Esophagus squamous epithelium (tissue), 5 donors: ENCODE measurements at places on chromosomes 5 and 9. TPM values are rescaled to one million over a fixed set of nuclear protein-coding genes. Genes with fewer than 3 reads are reported as not detected.

DNA sequence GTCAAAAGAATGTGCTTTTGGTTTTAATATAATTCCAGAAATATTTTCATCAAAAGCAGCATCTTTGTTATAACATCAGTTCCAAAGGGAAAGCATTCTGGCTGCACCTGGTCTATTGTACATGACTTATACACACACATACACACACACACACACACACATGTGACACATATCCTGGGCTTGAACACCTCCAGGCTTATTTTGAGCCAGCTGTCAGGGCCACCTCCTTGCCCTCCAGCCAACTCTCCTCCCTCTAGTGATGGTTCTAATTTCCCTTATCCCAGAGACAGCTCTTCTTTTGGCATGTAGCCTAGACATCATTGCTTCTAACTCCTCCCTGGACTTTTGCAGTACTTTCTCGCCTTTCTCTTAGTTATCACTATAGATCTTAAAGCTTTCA, 115.0 kb downstream of the PIK3R1 start:
- no peak for DNase-seq

DNA sequence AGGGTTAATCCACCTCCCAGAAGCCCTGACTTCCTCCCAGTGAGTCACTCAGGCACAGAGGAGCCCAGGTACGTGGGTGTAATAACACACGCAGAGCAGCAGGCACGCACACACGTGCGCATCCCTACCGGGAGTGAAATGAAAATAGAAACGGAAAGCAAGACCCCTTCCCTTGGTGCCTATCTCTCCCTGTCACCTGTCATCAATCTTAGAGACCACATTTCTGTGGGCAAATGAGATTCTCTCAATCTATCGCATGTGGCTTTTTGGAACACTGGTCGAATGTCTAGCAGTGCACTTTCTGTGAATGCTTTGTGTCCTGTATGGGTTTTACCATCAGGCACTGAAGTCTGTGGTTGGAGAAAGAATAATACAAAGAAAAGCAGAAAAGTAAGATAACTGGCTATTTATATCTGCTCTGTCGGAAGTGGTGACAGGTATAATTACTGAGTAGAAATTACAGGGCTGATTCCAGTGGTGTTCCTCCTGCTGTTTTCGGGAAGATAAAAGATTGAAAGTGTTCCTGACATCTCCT, 137.7 kb upstream of the GRIA1 start:
- no peak for DNase-seq

DNA sequence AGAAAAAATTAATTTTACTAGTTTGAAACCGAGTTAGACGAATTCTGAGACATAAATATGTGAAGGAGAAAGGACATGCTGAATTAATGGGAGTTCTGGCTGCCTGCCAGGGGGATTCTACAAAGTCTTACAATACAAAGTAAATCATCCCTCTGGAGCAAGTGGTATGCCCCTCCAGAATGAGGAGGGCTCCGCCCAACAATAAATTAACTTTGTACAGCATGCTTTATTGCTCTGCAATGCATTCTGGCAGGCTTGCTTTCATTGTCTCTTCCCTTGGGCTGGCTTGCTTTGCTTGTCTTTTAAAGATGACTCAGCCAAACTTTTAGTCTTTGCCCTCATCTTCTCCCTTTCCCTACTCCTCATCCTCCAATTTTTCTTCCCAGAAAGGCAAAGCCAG, 11.7 kb upstream of the PCDHB1 start:
- DNase-seq = no peak

- DNase-seq = no peak
These were observed 565.2 kb downstream of the CDK5RAP2 start for GRCh38 chr9:120014796-120015195.

- no peak for DNase-seq
These were observed 39.5 kb downstream of the NTRK2 start for GRCh38 chr9:84709056-84709455.

DNA sequence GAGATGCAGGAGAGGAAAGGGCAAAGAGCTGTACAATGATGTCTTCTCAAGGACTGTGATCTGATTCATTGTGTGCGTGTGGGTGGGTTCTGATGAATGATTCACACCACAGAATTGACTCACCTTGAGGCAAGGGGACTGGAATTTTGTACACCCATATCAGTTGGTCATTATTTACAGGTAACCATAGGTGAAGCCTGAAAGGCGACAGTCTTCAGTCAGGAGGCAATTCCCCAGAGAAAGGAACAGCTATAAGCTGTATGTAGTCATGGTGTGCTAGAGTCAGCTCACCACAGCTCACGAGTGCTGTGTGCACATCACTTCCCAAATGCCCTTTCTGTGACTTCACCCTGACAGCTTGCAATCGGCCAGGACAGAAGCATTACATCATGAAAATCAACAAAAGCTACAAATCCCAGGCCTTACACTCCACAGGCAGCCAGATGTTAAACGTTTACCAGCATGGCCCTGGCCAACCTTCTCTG, 87.6 kb upstream of the RPS23 start:
- DNase-seq = no peak

- DNase-seq = no peak
These were observed 101.0 kb downstream of the TMEM232 start for GRCh38 chr5:110625376-110625999.

- no peak for DNase-seq
These were observed 163.9 kb upstream of the CLINT1 start for GRCh38 chr5:158022837-158023236.

DNA sequence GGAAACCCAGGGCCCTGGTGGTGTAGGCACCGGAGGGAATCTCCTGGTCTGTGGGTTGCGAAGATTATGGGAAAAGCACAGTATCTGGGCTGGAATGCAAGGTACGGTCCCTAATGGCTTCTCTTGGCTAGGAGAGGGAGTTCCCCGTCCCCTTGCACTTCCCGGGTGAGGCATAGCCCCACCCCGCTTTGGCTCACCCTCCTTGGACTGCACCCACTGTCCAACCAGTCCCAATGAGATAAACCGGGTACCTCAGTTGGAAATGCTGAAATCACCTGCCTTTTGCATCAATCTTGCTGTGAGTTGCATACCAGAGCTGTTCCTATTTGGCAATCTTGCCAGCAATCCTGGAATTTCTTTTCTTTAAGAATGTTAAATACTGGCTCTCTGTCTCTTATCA, 1429.1 kb downstream of the MAT2B start:
- DNase-seq = no peak

- DNase-seq = no peak
These were observed 36.9 kb upstream of the TBCA start for GRCh38 chr5:77812926-77813589.

GRCh38 chr5:137604348-137605095, 105.4 kb upstream of the SPOCK1 start:
- DNase-seq = no peak

GRCh38 chr5:65647941-65648340, 23.1 kb downstream of the SHLD3 start:
- DNase-seq = no peak

DNA sequence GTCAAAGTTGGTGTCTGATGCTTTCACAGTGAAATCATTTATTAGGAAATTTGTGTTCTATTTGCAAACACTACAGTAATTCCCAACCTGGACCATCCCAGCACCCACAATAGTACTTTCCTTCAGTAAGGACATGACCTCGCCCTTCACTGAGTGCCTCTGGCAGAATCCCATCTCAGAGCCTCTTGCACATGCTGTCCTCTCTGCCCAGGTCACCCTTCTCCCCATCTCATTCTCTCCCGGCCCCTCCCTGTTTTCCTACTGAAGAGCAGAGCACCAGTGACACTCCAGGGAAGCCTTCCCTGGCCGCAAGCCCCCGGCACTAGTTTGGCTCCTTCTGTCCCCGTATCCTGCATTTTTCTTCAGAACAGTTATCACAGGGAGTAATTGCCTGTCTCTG, 220.4 kb downstream of the MAPKAP1 start:
- no peak for DNase-seq

DNA sequence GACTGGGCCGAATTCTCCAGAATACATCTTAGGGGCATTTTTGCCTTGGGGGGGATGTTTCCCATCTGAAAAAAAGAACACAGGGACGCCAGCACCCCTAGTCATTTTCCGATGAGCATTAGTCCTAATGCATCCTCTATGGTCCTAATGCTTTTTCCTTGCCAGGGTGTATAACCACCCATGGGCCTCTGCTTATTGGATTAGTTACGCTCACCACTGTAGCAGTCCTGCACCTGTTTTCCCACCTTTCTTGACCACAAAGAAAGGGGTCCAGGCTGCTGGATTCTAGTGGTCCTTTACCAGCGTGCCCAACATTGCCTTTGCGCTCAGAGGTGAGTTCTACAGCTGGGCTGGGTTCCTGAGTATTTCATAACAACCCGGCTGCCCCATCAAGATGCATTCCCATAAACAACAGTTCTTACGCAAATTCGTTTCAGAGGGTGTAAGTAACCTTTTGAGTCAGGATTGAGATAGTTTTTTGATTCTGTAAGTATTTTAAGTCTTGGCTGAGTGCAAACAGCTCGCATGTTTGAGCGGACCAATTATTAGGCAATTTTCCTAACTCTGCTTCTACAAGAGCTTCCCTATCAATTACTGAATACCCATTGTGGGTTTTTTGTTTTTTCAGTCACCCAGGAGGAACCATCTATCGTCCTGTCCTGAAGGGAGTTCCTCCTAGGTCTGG, 135.1 kb downstream of the DROSHA start:
- no peak for DNase-seq

GRCh38 chr9:105038051-105038450, 110.1 kb upstream of the ABCA1 start:
- DNase-seq = no peak

- DNase-seq = no peak
These were observed 9.5 kb downstream of the LHFPL2 start for GRCh38 chr5:78638973-78639669.

DNA sequence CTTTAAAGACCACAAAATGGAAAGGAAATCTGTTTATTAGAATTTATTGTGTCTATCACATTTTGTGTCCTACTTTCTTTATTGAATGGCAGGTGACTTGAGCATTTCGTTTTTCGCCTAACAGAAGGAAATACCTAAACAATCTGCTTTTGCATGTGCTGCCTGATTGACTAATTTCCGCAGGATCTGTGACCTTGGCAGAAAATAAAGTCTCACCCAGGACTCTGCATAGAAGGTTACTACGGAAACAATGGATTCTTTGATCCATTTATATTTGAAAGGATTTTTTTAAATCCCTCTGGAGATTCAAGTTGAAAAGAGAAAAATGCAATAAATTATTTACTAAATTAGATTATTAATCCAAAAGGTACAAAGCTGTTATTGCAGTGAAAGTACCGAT, 61.0 kb upstream of the CAST start:
- no peak for DNase-seq

DNA sequence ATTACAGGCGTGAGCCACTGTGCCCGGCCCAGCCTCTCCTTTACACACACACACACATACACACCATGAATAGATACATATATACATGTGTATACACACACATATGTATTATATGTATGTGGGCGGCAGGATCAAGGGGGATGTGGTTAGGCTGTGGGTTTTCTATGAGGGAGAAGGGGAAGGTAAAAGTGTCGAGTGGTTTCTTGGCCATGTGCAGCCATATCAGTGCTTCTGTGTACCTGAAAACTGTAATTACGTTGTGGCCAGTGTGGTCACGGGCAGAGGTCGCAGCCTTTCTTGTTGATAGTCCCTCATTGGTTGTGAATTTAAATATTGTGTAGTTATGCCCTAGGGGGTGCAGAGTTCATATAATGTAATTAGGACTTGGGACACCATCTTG, 16.5 kb downstream of the CDK20 start:
- no peak for DNase-seq

The LURAP1L gene
- 0.75 TPM for total RNA-seq

The DRD1 gene
- total RNA-seq = 0.06 TPM

The FGF1 gene
- 2.4 TPM for total RNA-seq

The GARIN3 gene
- total RNA-seq = not detected

The SLC36A3 gene
- total RNA-seq = not detected

The CARD9 gene
- 1.1 TPM for total RNA-seq

The MAMDC2 gene
- total RNA-seq = 4.5 TPM

The GPR150 gene
- not detected for total RNA-seq

The EDIL3 gene
- 4.0 TPM for total RNA-seq

The ATOSB gene
- total RNA-seq = 25.7 TPM

The CTSV gene
- 16.5 TPM for total RNA-seq

The SLC6A7 gene
- total RNA-seq = not detected

The MEIKIN gene
- total RNA-seq = not detected
